Non-pigmented ciliary epithelial cell (primary cell): ENCODE measurements at places on chromosomes 12 and 14.

- no peak for DNase-seq
Observed at GRCh38 chr12:102509123-102509626, 28.8 kb upstream of the IGF1 start.

- DNase-seq = no peak
Observed at GRCh38 chr12:21155522-21156351, 24.7 kb downstream of the SLCO1B1 start.

DNA sequence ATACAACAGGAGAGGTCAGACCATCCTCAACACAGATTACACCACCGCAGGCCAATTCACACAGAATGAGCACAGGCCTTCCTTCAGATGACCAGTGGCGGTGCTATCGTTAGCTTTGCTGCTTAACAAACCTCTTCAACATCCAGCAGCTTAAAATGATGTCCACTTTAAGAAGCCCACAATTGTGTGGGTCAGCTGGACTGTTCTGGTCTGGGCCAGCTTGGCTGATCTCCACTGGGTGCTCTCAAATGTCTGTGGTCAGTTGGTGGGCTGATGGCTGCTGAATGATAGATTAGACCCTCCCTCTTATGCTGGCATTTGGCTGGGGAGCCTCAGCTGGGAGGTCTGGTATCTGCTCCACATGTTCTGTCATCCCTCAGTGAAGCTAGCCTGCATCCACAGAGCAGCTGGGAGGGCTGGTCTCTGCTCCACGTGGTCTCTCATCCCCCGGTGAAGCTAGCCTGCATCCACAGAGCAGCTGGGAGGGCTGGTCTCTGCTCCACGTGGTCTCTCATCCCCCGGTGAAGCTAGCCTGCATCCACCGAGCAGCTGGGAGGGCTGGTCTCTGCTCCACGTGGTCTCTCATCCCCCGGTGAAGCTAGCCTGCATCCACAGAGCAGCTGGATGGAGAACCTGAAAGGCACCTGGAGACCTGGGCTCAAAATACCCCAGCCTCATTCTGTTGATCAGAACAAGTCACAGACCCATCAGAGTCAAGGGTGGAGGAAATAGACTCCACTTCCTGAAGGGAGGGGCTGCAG lies 203.6 kb upstream of the DIO3 start:
- no peak for DNase-seq

GRCh38 chr12:121813951-121814350 lies 10.1 kb downstream of the SETD1B start:
- DNase-seq = no peak

- no peak for DNase-seq
Observed at GRCh38 chr12:100083308-100083707, 59.4 kb downstream of the BLTP3B start.

DNA sequence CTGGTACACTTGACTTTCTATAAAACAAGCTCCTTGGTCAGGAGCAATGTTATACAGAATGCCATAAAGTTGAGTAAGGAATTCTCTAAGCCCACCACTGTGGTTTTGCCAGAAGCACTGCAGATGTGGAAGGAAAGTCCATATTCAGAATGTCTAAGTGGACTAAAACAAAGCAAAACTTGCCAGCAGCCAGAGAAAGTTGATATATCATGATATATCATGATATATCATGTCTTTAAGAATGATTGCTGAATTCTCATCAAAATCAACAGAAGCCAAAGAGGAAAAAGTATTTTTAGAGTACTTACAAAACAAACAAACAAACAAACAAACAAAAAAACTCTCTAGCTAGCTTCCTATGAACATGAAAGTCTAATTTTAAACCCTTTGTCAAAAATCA lies 424.8 kb upstream of the OR4E1 start:
- no peak for DNase-seq

GRCh38 chr14:92596331-92596907 lies 82.8 kb downstream of the RIN3 start:
- DNase-seq = no peak

- DNase-seq = no peak
Observed at GRCh38 chr14:90514015-90514398, 117.2 kb downstream of the CALM1 start.

DNA sequence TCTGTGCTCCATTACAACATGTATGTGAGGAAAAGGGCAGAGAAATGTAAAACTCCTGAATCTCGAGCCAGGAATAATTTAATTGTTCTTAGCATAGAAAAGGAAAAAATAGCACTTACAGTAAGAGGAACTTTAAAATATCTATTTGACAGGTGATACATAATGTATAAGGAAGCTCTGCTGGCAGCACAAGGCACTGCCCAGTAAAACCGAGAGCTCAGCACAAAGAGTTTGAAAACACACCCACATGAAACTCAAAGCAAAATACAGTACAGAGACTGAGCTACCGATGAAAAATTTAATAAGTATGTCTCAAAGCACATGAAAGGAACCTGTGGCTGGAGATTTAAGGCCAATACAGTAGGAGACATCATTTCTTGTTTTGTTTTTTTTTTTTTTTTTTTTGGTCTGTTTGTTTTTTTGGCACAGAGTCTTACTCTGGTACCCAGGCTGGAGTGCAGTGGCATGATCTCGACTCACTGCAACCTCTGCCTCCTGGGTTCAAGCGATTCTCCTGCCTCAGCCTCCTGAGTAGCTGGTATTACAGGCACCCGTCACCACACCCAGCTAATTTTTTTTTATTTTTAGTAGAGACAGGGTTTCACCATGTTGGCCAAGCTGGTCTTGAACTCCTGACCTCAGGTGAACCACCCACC lies 19.2 kb downstream of the CLIP1 start:
- DNase-seq = no peak

GRCh38 chr14:64220466-64220865 lies 73.7 kb downstream of the ESR2 start:
- no peak for DNase-seq
